Left ventricle myocardium superior (tissue), 1 donor: ENCODE measurements at places on chromosomes 3 and 15. TPM values are rescaled to one million over a fixed set of nuclear protein-coding genes. Genes with fewer than 3 reads are reported as not detected.

- no peak for DNase-seq
Measured at GRCh38 chr3:33437556-33438283, 2.5 kb downstream of the UBP1 start.

GRCh38 chr15:85543741-85544155, 163.3 kb downstream of the AKAP13 start:
- peak; percentile 79 for DNase-seq

DNA sequence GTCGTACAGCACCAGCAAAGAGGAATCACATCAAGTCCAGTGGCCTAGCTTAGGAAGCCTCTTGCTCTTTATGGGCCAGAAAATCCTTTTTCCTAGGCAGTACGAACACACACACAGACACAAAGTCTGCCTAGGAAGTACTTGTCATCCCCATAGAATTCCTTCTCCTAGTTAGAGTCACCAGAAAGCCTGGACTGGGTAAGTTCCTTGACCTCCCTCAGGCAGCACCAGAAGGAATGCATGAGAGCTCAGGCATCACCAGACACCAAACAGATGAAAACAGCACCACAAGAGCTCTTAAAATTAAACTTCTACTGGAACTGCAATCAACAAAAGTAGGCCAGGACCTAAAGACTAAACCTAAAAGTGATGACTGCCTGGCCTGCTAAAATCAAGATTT, 192.9 kb upstream of the CCDC54 start:
- no peak for DNase-seq

- DNase-seq = no peak
Measured at GRCh38 chr3:168839653-168840052, 743.9 kb upstream of the GOLIM4 start.

- no peak for DNase-seq
Measured at GRCh38 chr15:39296955-39297354, 283.9 kb upstream of the THBS1 start.

The TMOD2 gene
- 9.2 TPM for total RNA-seq
